ENCODE measurements at places on chromosomes 7 and 10.

- DNase-seq, result no peak
Measured at GRCh38 chr10:3445648-3446047, 273.1 kb upstream of the PITRM1 start.

DNA sequence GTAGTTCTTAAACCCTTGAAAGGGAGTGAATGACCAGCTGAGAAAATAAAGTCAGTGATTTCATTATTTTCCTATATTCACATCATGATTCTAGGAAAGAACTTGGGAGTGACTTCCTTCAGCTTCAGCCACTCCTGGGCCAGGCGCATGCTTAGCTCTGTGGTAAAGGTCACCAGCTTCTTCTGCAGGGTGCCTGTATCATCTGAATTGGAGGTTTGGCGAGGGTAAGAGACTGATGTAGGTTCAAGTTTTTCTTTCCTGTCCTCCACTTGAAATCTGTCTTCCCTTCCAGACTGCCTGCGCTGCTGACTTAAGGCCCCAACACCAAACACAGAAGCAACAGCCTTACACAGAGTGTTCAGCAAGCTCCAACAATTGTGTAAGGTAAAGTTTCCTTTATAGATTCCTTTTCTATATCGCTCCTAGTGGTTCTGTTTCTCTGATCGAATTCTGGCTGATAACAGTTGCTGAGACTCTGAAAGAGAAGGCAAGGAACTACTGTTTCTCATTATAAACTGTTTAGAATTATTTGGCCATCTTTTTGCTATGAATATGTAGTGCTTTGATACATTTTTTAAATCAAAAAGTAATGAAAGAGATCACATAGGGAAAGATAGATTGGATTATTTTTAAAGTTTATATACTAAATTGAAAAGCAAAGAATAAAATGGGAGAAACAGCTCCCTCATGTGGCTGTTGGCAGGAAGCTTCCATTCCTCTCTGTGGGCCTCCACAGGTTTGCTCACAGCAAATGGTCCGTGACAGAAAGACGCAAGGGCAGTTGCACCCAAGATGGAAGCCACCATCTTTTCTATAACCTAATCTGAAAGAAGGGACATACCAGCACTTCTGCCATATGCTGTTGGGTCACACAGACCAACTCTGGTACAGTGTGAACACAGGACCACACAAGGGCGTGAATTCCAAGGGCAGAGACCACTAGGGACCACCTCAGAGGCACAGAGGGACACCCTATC lies 14.0 kb downstream of the GATAD1 start:
- peak; percentile 36 for DNase-seq

- DNase-seq, result no peak
Measured at GRCh38 chr10:52128056-52128683, 185.9 kb upstream of the DKK1 start.

GRCh38 chr10:4344492-4344994 lies 481.5 kb upstream of the AKR1E2 start:
- no peak for DNase-seq

DNA sequence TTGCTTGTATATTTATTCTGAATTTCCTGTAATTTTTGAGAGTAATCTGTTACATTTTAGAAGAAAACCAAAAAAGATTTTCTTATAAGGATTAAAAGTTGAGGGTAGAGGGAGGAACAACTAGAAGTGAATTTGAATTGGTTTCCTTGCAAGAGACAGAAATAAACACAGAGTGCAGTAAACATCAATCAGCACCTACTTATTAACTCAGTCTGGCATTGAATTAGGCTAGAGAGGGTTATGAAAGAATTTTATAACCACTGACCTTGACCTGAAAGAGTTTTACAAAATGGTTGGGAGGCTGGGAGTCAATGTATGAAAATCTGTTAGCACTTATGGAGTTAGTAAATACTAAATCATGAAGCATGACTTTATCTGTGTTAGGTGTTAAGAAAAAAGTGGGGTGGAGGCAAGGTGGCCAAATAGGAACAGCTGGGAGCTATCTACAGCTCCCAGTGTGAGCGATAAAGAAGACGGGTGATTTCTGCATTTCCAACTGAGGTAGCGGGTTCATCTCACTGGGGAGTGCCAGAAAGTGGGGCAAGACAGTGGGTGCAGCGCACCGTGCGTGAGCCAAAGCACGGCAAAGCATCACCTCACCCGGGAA lies 106.5 kb downstream of the PDE1C start:
- no peak for DNase-seq

GRCh38 chr10:11520892-11521291 lies 90.6 kb downstream of the USP6NL start:
- no peak for DNase-seq

Measured in HuH-7.5 (cell line).